ENCODE measurements at places on chromosomes 7 and 10.

DNA sequence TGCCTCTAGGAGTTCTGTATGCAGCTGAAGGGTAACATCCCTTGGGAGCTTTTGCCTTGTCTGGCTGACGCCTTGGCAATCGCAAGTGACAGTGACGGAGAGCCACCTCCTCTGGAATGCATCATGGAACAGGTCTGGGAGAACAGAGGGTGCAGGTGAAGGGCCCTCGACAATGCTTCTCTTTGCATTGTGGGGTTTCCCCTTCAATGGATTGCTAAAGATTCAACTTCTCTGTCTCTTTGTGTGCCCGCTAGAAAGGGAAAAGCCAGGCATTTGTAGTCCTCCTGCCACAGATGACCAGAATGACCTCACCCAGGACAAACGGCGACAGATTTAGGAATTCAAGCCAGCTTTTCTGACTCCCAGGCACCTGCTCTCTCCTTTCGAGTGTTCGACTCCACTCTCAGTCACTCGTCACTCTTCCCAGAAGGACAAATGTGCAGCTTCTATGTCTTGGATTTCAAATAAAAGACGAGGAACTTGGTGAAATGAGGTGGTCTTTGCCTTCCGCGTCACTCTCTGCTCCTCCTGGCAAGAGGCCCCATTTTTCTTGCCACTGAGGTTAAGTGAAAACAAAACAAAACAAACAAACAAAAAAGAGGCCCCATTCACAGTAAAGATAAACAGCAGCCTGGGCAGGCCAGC lies 26.1 kb downstream of the IL2RA start:
- no peak for DNase-seq

GRCh38 chr7:26916336-26916735 lies 51.9 kb upstream of the SKAP2 start:
- DNase-seq = no peak

GRCh38 chr10:76251841-76252671 lies 820.6 kb downstream of the LRMDA start:
- no peak for DNase-seq

DNA sequence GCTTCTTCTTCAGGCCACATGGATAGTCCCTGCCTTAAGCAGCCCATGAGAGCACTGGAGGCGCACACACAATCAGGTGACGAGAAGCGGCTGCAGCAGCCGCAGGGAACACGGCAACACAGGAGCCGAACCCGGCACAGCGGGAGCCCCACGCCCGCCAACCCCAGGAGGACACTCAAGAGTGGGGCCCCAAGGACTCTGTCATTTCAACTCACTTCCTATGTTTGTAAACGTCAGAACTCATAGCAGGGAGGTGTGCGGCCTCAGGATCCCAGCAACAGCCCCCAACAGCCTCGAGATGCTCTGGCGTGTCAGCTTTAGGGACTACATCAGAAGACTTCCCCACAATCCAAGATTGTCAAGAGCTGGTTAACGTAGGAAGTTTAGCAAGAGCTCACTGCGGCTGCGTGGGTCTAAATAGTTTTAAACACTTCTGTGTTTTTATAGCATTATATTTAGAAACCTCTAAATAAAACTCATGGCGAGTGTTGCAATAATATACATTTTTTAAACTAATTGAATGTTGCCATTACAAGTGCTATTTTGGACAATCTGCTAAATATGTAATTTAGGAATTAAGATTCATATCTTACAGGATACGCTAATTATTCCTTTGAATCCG lies 123.4 kb downstream of the MAD1L1 start:
- no peak for DNase-seq

Data from GM13976 (cell line).